ENCODE measurements at places on chromosomes 7 and 10.

GRCh38 chr10:80760914-80761371, 223.2 kb downstream of the SH2D4B start:
- no peak for DNase-seq

DNA sequence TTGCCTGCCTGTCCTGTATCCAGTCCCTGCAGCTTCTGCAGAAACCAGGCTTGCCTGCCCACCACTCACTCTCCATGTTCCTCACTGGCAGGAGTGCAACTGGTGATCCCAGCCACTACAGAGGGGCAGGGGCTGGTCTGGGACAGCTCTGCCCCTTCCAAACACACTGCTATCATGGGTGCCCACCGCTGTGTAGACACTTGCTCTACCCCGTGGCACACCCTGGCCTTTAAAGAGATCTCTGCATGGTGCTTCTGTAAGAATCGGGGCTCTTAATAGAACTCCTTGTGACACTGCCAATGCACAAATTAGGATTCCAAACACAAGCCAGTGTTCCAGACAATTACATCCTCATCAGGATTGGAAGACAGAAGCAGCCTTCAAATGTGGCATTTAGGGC, 41.7 kb downstream of the C10orf90 start:
- peak; percentile 93 for DNase-seq

DNA sequence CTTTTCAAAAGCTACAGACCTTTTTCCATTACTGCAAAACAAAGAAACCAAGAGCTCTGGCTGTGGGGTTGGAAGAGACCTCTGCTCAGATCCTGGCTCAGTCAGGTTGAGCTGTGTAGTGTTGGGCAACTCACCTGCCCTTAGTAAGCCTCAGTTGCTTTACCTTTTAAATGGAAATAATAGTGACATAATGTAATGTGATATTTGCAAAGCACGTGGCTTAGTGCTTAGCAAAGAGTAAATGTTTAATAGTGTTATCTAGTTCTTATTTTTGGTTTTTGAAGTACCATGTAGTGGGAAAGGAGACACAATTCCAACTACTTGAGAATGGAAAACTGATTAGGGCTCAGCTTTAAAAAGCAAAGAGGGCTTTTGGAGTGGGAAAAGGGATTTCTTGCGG, 100.2 kb downstream of the SVIL start:
- DNase-seq, result no peak

DNA sequence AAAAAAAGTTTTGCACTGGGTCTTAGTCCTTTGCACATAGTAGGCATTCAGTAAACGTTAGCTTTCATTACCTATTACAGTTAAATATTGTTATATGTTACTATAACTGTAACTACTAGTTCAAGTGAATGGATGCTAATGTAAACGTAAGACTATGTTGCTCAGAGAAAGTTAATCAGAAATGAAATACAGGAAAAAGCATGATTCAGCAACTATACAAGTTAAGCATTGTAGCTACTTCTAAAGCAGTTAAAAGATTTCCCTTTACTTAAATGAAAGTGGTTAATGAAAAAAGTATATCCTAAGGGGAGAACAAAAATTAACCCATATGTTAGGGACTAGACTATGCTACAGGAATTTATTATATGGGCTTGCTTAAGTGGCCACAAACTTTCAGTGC, 121.2 kb downstream of the SKAP2 start:
- DNase-seq, result no peak

GRCh38 chr7:100457033-100457432, 7.0 kb downstream of the SPACDR start:
- DNase-seq, result no peak

DNA sequence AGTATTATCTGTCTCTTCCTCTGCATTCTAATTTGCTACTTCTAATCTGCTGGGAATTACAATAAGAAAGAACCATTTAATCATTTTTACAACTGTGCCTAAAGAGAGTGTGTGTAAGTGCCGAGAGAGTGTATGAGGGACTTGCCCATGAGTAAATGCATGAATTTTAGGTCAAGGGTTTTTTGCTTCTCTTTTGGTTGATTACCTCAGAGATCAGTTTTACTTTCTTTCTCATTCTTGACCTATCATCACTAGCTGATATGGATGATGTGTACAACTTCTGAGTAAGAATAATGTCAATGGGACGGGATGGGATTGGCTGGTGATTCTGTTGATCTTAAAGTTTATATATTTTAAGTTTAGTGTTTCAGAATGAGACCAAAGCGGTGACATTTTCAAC, 47.8 kb downstream of the IKZF1 start:
- no peak for DNase-seq

DNA sequence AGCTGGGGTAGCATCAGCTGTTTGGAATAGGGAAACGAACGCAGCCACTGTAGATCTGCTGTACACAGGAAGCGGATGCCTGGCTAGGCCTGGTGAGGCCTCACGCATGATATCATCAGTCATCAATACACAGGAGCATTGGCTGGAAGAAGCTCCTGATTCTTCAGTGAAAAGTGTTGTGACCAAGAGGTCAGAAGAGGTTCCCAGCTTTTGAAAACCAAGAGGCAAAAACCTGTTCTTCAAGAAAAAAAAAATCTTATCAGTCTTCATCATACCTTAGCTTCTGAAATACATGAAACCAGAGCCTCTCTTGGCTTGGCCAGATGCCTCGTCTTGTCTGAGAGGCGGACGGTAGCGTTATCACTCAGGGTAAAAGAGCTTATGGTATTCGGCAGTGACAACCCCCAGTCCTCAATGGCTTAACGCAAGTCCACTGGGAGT, 139.3 kb upstream of the TCF7L2 start:
- DNase-seq, result no peak

DNA sequence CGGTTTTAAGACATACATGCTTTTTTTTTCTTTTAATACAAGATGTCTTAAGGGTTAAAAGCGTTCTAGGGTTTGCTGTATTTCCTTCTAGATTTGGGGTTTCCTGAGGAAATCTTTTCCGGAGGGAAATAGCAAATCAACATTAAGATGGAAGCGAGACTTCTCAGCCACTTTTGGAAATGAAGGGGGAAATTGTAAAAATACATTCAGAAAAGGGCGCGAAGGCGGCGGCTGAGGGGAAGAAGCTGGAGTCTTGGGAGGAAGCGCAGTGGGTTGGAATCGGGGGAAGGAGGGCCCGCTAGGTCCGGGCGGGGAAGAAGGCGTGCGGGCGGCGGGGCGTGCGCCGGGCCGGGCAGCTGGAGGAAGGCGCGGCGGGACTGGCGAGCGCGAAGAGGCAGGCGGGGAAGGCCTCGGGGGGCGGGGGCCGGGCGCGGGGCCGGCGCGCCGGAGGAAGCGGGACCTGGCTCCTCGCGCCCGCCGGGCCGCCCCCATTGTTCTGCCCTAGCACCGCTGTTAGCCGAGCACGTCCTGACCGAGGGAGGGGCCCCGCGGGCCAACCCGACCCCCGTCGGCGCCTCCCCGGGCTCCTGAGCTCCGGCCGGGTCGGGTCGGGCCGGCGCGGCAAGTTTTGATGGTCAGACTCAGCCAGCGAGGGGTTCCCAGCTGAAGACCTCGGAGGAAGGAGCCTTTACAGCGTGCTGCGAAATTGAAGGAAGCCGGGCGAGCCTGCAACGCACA, 1.5 kb upstream of the SKIDA1 start:
- peak; percentile 75 for DNase-seq

DNA sequence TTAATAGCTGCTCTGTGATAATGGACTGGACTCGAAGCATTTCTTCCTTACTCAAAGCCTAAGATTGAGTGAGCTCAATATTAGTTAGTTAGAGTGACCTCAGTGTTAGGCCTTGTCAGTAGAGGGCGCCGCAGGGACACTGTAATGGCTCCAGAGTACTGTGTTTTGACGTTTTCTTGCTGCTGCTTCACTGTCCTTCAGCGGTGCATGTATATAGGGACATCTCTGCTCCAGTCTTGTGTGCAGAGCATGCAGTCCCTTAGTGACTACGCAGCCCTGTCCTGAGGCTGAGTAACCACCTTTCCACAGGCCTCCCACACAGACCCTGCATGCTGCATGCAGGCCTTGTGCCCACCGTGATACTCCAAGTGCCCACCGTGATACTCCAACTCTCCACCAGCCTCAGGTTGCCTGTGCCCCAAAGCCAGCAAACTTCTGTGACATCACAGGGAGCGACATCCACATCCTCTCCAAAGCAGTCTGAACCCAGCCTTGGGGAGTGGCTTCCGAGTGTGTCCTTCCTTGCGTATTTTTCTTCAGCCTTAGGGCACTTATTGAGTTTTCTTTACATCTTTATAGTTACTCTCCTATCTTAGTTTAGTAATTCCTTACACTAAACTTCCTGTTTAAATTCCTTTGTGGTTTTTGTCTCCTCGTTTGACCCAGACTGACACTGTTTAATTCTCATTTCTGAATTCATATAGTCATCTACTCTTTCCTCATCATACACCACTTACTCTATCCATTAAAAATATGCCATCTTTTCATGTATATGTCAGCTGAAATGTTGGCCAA, 118.2 kb downstream of the JAZF1 start:
- peak; percentile 68 for DNase-seq

DNA sequence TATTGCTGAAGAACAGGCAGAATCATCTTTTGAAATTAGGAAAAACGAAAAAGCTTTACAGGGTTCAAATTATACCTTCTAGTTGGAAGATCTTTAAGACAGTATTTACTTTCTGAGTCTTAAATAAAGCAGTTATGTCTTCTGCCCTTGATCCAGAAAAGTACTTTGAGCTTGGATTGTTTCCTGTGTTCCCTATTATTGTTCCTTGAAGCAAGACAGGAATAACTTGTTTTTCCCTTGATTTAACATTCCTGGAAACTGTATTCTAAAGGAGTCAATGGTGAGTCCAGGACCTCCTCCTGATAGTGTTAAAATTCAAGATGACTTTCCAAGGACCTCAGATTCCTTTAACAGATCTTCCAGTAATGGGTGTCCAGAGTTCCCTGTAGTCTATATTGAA, 74.3 kb upstream of the GATA3 start:
- DNase-seq, result no peak

DNA sequence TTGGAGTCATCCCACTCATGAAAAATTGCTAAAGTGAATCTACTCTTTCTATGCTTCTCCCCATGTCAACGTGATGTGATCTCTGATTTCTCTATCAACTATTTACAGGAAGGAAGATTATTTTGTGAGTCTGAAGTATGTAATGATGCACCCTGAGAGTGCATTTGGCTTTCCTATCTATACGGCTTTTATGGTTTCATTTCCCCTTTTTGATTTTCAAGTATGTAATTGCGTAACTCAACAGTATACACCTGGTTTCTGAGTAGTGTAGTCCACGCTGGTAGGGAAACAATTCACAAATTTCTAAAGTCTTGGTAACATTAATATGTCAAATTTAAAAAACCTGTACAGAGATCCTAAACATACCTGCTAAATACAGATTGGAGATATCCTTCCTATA, 194.7 kb upstream of the SEMA3A start:
- no peak for DNase-seq

DNA sequence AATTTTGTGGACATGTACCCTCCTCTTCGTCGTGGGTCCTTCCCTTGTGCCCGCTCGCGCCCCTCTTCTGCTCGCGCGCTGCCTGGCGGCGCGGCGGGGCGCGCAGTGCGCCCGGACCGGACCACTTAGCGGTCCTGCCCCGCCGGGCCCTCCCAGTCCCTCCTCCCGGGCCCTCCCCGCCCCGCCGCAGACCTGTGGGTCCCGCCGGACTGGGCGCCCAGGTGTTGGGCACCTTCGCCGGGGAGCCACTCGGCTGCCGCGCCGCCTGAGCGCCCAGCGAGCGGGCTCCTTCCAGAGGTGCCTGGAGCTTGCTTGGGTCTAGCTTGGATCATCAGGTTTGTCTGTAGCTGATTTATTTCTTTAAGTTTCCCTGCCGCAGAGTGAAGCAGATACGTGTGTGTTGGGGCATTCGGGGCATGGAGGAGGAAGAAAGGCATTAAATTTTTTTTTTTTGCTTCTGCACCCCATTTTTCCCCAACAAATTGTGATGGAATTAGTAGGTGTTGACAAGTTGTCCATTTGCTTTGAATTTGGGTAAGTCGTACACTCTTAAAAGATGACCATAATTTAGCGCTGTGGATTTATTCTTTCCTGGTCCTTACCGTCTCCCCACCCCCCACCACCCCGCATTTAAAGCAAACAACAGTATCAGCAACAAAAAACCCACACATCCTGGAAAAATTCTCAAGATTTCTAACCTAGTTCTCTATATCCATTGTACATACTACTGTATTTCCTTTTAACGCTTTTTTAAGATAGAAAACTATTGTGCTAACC, 905 bp downstream of the C1GALT1 start:
- DNase-seq, result peak; percentile 37

DNA sequence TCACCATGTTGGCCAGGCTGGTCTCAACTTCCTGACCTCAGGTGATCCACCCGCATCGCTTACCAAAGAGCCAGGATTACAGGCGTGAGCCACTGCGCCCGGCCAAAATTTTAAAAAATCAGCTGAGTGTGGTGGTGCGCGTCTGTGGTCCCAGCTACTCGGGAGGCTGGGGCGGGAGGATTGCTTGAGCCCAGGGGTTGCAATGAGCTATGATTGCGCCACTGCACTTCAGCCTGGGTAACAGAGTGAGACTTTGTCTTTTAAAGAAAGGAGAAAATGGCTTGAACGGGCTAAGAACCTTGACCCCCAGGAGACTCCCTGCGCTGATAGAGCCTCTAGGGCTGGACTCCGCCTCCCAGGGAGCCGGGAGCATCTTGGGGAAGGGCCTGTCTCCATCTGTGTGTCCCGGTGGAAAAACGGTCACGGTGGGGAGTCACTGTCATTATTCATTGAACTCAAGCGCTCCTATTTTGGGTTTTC, 760 bp upstream of the KCTD7 start:
- no peak for DNase-seq

GRCh38 chr7:115410972-115411686, 489.2 kb downstream of the MDFIC start:
- peak; percentile 20 for DNase-seq

GRCh38 chr7:12256090-12256489, 45.0 kb downstream of the TMEM106B start:
- no peak for DNase-seq

DNA sequence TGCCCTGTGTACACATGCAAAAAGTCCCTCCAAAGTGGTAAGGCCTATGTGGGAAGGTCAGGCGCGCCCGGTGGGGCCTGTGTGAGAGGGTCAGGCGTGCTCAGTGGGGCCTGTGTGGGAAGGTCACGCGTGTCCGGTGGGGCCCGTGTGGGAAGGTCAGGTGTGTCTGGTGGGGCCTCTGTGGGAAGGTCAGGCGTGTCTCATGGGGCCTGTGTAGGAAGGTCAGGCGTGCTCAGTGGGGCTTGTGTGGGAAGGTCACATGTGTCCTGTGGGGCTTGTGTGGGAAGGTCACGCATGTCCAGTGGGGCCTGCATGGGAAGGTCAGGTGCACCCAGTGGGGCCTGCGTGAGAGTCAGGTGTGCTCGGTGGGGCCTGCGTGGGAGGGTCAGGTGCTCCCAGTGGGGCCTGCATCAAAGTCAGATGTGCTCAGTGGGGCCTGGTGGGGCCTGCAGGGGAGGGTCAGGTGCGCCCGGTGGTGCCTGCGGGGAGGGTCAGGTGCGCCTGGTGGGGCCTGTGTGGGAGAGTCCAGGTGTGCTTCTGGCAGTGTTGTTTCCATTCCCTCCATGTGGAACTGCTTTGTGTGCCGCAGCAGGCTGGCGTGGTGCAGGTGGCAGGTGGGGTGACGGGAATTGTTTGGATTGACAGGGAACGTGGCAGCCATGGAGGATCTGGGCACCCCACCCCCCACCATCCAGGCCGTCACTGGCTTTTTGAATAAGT, 15.4 kb downstream of the LRRC27 start:
- DNase-seq, result no peak

- DNase-seq, result no peak
Measured at GRCh38 chr10:67297637-67298181, 371.9 kb downstream of the LRRTM3 start.

- DNase-seq, result no peak
Measured at GRCh38 chr7:138396251-138397070, 63.6 kb upstream of the TRIM24 start.

- no peak for DNase-seq
Measured at GRCh38 chr10:112369495-112370423, 4.2 kb upstream of the ACSL5 start.

All from globus pallidus (tissue), 1 donor.